ENCODE measurements at places on chromosomes 1 and 21.

DNA sequence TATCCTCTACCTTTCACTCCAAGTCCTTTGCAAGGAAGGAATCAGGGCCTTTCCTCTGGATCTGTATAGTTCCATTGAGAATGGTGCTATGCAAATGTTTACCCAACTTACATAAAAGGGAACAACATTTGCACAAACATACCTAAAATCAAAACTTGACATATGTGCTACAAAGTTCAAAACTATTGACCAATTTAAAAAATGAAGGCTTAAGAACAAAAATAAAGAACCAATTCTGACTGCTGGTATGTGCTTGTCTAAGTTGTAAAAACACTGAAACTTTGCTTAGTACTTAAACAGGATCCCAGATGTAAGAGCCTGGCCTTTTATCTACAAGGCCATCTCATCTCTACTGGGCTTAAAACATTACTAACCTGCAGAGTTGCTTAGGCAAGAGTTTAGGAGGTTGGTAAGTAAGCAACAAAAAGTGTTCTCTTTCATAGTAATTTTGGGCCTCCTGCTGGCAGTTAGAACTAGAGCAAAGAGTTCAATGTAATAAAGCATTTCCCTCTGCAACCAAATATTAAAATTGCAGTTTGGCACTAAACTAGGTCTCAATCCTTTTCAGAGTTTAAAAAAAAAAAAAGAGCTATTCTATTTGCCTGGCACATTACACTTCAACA, 2.0 kb downstream of the SCMH1 start:
- no peak for DNase-seq

DNA sequence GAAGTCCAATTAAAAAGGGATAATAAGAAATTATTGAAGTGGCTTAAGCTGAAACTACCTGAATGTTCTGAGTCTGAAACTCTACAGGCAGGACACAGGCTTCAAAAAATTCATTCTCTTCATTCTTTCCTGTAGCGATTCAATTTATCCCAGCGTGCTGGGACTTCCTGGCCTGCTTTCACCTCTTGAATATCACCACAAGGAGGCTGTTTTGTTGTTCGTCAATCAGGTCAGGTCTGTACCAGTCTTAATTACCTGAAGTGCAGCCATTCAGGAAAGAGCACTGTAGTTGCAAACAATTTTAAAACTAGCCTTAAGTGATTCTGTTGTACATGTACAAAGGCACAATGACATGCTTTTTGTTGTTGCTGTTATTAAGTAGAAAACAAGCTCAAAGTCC, 38.4 kb downstream of the FYB2 start:
- DNase-seq: no peak

- DNase-seq: no peak
Observed at GRCh38 chr1:66767626-66768025, 15.4 kb downstream of the DYNLT5 start.

- DNase-seq: no peak
Observed at GRCh38 chr1:116772648-116773045, 18.4 kb downstream of the CD2 start.

- DNase-seq: no peak
Observed at GRCh38 chr1:159826441-159827101, at the start of gene SLAMF8. Gene SLAMF8 (plus strand): TSS chr1:159826873. CDS start chr1:159826899, 26 bp downstream.

GRCh38 chr1:245419989-245420388, 265.2 kb downstream of the KIF26B start:
- no peak for DNase-seq

DNA sequence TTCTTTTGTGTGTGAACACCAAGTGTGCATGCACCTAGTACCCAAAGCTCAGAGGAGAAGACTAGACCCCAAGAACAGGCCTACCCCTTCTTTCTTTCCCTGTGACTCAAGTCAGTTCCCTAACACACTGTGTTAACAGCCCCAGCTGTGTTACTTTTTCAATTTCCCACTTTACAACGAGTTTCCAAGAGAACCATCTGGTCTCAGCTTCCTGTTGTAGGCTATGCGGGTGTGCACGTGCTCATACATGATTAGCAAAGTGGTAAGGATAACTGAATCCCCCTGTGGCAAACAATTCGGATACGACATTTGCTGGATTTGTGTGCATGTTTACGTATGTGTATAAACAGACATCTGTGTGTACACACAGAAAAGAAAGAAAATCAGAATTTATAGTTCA, 17.9 kb downstream of the IFNAR2 start:
- DNase-seq: no peak

- peak; percentile 18 for DNase-seq
Observed at GRCh38 chr1:16155537-16156410, at the start of gene EPHA2. Gene EPHA2 (minus strand): TSS chr1:16156069. CDS start chr1:16155932, 137 bp downstream.

GRCh38 chr1:220235462-220235861, 36.8 kb downstream of the RAB3GAP2 start:
- no peak for DNase-seq

DNA sequence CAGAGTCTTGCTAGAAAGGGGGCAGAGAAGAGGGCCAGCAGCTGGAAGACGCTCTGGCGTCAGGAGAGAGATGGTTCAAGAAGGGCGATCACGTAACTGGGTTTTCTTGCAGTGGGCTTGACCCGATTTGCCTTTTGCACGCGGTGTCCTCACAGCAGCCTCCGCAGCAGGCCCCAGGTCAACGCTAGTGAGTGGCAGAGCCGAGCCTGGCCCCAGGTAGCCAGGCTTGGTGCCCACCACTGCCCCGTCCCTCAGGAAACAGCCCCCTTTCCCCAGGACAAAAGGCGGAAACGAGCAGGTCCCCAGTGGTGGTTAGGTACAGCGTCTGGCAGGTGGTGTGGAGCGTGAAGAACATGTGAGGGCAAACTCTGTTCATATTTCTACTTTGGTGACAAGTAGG, 8.6 kb upstream of the UTS2 start:
- no peak for DNase-seq

DNA sequence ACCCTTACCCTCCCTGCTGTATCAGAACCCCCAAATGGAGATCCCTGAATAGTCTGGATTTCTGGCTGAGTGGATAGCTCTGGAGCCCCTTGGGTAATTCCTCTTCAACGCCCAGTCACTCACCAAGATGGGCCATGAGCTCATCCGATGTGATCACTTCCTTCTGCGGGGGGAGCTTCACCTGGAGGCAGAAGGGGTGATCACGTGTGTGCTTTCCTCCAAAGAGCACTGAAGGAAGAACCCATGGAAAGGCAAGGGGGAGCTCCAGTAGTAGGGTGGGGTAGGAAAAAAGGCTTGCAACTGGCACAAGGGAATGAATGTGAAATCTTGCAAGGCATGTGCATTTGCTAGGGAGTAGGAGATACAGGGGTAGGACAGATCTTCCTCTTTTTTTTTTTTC, 5.1 kb downstream of the MINDY1 start:
- no peak for DNase-seq

DNA sequence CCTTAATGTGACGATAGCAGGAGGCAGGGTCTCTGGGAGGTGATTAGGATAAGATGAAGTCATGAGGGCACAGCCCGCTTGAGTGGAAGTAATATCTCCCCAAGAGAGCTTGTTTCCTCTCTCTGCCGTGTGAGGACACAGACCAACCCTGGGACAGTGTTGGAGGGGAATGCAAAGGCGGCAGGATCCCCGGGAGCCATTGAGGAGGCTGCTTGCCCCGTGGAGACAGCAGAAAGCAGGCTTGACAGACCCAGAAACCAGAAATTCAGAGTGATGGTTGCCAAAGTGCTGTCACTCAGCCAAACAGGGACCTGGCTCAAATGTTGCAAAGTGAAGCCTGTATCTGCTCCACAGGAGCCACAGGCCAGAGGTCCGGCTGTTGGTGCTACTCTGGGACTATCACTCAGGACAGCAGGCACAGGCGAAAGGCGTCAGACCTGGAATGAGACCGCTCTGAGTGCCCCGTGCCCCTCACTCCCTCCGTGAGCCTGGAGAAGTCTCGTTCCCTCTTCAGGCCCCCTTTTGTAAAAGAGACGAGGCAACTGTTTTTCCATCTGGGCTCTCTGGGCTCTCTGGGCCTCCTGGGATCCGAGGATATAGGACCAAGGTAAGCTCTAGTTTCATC, 96.6 kb upstream of the VANGL1 start:
- no peak for DNase-seq

DNA sequence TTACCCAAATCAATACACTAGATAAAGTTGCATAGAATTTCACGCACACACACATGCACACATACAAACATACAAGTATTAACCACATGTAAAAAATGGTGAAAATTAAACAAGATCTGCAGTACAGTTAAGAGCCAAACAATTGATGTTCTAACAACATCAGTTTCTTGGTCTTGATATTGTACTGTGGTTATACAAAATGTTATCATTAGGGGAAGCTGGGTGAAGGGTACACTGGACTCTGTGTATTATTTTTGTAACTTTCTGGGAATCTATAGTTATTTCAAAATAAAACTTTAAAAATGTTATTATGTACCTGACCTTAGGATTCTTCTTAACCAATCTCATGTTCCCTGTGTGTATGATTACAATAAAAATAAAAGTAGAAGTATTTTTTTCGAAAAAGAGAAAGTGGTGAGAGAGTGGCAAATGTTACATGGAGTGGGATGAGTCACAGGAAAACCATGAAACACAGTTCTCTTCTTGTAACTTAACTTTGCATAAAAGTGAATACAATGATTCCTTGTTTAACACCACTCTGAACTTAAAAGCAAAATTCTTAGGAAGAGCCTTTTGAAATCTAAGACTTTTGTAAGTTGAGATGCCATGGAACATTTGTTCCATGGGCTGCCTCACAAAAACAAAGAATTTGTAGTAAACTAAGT, 101.6 kb upstream of the RUNX1 start:
- no peak for DNase-seq

DNA sequence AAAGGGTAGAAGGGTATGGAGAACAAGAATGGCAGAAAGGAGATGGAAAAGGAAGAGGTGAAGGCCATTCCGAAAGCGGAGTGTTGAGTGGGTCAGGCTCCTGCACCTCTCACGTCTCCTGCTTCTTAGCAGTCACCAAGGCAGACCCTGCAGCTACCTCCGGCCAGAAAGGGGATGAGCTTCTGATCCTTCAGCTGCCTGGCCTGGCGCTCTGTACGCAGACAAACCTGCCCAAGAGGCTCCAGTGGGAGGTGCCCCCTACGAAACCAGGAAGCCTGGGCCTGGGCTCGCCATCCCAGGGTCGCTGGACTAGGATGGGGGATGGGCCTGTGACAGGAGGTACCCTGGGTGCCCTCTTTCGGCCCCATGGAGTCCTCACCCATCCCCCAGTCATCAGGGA, 3.0 kb downstream of the GPR61 start:
- DNase-seq: no peak

DNA sequence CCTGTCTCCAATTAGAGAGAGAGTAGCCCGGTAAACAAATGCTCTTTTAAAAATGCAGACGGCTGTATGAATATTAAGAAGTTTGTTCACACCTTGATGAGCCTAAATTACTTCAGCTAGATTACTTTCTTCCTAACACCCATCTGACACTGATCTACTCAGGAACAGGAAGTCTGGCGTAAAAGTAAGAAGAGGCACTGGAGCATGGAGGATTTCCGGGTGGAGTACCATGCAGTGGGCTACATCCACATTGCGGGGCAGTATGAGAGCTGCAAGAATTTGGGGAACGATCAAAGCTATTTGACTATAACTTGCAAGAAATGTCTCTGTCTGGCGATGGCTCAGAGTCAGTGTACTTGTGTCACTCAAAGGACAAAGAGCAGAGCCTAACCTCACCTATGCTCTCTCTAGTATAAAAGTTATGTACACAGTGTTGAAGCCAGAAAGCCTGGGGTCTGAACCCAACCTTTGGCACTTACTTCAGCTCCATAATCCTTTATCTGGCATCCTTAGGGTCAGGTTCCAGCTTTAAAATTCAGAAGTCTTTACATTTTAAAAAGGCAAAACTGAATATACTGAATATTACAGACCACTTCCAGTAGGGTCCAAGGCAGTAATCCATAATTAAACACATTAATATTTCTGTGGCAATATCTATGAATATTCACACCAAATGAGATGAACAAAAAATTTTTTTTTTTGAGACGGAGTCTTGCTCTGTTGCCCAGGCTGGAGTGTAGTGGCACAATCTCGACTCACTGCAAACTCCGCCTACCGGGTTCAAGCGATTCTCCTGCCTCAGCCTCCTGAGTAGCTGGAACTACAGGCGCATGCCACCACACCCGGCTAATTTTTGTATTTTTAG, 7.9 kb upstream of the GNPAT start:
- DNase-seq: no peak

- DNase-seq: no peak
Observed at GRCh38 chr1:19597496-19598309, 46.4 kb upstream of the NBL1 start.

GRCh38 chr1:41110286-41110685, 88.8 kb upstream of the SLFNL1 start:
- no peak for DNase-seq

DNA sequence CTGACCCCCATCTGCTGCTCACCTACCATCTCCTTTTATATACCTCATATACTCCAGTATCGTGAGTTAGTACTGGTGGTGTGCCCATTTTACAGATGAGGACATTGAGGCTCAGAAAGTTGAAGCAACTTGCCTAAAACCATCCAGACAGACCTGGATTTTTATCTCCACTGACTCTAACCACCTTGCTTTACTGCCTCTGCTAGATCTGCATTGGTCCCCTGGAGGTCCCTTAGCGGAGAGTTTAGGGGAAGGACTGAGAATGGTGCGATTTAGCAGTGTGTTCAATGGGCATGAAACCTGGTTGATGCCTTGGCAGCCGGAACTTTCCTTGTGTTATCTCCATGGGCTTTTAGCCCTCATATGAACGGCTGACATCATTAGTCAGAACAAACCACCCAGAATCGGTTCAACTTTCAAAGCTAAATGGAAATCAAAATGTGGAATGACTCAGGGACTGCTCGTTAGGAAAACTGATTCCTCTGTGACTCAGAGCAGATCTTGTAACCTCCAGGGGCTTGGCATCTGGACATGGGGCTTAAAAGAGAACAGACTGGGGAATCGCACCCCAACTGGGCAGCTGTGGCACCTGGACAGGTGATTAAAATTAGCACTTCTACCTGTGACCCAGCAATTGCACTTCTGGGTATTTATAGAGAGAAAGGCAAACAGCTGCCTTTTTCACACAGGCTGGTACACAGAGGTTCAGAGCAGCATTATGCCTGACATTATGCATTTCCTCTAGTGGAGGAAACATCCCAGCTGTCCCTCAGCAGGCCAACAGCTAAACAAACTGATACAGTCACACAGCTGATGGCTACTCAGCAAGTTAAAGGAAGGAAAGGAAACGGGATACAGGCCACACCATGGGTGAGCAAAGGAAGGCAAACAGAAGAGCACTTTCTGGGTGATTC, 25.3 kb downstream of the TMEM51 start:
- DNase-seq: no peak

Measured in anterior cingulate cortex (tissue), 58 donors.